ENCODE measurements at places on chromosomes 6 and 20.

GRCh38 chr6:168825226-168826077, 384.5 kb downstream of the SMOC2 start:
- no peak for DNase-seq

DNA sequence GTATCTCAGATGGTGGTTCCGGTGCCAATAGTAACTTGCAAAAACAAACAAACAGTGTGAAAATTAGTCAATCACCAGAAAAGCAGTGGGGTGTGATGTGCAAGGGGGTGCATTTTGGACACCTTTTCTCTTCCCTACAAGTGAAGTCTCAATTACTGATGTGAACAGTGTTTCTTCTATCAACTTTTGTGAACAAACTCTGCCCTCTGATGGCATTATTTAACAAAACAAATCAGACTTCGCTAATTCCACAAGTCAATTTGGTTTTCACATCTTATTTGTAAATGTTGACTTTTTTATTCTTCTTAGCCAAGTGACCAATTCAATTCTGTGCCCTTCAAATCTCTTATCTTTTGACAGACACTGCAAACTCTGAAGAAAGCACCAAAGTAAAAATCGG, 212.2 kb downstream of the UST start:
- no peak for DNase-seq

DNA sequence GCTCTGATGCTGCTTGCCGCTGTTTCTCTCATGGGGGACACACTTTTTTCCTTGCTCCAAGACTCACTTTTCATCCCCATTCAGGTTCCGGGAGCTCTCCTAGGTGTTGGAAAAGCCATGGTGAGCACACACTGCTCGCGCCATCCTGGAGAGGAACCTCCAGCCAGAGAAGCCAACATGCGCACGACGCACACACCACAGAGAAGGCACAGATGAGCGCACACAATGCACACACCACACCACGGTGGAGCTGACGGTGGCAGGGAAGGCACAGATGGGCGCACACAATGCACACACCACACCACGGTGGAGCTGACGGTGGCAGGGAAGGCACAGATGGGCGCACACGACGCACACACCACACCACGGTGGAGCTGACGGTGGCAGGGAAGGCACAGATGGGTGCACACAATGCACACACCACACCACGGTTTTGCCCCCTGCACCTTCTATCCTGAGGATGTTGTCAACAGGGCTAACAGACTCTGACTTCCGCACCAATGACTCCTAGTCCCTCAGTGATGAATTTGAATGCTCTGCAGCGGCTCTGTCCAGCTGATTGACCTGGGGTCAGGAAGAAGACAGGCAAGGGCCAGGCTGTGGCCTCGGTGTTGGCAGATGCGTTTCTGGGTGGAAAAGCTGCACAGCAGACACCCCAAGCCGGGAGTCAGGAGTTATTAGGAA, 154.7 kb downstream of the ERMARD start:
- no peak for DNase-seq

DNA sequence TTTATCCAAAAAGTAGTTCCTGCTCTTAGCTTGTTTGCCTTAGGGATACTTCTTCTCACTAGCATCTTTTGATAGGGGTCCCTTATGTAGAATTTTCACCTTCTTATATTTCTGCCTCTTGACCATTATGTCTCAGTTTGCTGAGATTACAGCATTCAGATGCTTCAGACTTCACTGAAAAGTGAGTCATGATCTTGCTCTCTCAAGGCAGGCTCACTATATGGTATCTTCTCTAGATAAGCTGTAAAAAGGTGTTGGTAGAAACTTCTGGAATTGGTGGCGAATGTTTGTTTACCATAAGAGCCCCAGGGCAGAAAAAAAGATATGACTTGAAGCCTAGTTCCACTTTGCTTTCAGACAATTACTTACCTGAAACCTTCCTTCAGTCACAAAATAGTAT, 19.7 kb downstream of the GTPBP2 start:
- no peak for DNase-seq

- DNase-seq = no peak
These were observed 396.0 kb downstream of the TBC1D32 start for GRCh38 chr6:120938164-120938875.

DNA sequence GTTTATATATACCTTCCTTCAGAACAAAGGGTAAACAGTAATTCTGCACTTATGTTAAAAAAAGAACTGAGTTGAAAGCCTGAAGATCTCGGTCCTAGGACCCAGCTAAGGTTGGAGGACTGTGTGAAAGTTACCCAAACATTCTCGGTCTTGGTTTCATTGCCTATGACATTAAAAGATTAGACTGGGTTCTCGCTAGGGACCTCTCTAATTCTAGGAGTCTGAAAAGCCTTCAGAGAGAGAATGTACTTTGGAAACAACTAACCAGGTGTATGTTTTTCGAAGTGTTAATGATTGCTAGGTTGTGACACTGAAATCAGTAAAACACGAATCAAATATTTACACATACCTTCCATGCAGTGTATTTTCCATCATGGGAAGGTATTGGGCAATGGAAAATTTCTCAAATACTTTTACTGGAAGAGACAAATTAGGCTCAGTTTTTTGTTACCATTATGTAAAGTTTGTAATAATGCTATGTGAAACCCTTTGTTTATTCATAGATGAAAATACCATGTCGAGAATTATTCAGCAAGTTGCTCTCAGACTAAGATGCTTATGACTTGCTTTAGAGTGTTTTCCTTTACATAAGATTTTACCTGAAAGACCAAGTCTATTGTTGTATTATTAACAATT, 113.7 kb upstream of the LOC128125822 start:
- DNase-seq = no peak

DNA sequence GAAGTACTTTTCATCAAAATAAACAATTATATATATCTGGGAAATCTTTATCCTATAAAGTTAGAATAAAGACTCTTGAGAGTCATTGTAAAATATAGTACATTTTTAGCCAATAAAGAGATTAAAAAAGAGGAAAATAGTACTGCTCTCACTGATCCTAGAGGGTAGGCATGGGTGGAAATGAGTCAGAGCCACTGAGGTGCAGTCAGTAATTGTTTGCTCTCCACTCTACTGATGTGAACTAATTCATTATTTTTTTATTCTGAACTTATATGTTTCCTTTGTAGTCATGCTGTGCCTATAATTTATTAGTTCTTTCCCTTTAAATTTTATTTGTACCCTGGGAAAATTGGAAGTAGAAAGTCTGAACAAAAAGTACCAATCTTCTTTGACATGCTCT, 1359.4 kb upstream of the GJE1 start:
- DNase-seq = no peak

GRCh38 chr20:33721391-33722140, 1.5 kb upstream of the PXMP4 start:
- DNase-seq = no peak

DNA sequence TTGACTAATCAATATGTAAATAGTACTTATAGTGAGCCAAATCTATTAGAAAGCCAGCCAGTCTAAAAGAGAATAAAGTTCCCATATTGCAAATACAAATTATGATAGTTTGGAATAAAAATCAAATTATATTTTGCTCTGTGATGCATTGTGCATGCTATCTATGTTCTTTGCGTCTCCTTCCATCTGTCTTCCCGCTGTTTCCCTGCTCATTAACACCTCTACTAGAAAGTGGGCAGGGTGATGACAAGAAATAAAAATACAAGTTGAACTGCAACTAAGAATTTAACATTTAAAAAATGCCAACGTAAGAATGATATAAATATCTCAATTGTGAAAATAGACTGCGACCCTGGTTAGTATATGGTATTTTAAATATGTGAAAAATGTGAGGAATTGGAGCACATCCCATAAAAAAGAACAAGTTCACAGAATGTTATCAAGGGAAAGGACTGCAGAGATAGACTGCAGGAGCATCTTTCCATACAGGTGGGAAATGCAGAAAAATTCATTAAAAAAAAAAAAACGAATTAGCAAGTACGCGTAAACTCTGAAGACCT, 157.6 kb upstream of the PDE7B start:
- DNase-seq = no peak

- DNase-seq = no peak
These were observed 106.8 kb upstream of the RIPOR2 start for GRCh38 chr6:25042536-25042935.

GRCh38 chr6:43753570-43754183, 16.3 kb upstream of the VEGFA start:
- DNase-seq = no peak

GRCh38 chr6:108348655-108349349, 53.9 kb downstream of the AFG1L start:
- no peak for DNase-seq

GRCh38 chr6:3566812-3567211, 110.0 kb upstream of the SLC22A23 start:
- no peak for DNase-seq

DNA sequence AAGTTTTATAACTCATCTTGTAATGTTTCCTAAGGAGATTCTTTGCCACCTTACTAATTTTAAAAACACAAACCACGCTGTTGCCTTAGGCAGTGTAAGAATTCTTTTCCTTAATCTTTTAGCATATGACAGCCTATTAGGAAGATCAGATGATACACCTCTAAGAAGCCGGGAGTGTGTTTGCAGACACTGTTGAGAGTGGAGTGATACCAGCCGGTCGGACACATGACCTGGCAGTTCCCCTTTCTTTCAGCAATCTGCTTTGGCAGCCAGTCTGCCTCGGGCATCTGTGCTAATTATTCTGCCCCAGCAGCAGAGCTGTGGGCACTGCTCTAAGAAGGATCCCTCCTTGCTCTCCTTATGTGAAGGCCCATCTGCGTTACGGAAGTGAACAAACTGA, 50.9 kb downstream of the PLCB4 start:
- no peak for DNase-seq

GRCh38 chr20:43375591-43375990, 82.1 kb upstream of the SRSF6 start:
- no peak for DNase-seq

GRCh38 chr20:36775826-36776225, 2.3 kb upstream of the DSN1 start:
- no peak for DNase-seq

DNA sequence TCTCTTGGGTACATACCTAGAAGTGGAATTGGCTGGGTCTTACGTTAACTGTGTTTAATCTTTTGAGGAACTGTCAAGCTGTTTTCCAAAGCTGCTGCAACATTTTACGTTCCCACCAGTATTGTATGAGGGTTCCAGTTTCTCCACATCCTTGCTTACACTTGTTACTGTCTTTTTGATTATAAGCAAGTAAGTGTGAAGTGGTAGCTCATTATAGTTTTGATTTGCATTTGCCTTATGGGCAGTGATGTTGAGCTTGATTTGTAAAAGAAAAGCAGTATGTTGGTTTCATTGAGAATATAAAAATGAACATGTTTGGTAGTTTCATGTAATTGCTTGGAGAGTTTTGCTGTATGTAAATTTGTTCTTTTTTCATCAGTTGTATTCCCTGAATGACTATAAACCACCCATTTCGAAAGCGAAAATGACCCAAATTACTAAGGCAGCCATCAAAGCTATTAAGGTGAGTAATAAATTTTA, 40.4 kb downstream of the SCAF8 start:
- DNase-seq = no peak

- no peak for DNase-seq
These were observed 42.0 kb downstream of the JARID2 start for GRCh38 chr6:15287670-15288375.

DNA sequence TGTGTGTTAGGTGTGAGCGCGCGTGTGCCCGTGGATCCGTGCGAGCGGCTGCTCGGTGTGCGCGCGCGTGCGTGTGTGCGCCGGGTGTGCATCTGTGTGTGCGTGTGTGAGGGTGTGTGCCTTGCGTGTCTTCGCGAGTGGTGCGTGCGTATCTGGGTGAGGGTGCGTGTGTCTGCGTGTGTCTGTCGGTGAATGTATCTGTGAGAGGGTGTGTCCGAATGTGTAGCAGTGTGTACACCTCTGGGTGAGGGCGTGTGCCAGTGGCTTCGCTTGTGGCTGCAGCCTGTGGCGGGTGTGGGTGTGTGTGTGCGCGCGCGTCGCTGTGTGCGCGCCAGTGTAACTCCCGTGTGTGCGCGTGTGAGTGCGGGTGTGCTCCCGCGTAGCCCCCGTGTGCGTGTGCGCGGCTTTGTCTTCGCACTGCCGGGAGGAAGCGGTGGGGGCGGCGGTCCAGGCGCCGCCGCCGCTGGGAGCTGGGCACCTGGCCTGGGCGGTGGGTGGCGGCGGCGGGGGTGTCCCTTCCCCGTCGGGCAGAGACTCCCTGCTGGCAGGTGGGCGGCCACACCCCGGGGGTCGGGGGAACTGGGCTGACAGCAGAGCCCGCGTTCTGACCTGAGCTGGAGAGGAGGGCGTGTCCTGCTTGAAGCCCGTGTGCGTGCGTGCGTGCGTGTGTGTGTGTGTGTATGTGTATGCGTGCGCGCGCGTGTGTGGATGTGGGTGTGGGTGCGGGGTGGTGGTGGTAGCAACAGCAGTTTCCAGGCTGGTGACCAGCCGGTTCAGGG, 61.3 kb upstream of the EPB41L1 start:
- no peak for DNase-seq

GRCh38 chr6:33116841-33117711, 41.3 kb downstream of the HLA-DPB1 start:
- no peak for DNase-seq

DNA sequence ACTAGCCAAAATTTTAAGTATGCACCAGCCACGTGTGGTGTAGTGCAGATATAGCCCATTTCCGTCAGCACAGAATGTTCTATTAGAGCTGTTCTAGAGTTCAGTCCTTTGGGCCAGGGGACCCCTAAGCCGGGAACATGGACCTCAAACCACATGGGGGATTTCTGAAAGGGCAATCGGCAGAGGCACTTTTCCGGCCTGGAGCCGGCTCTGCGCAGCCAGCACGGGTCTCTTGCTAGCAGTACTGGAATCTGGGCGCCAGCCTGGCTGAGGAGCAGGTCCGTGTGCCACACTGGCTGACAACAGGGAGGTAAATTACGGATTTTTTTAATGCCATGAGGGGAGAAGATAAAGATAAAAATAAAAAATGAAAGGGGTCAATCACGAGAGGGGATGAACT, 120.5 kb downstream of the SULF2 start:
- no peak for DNase-seq

DNA sequence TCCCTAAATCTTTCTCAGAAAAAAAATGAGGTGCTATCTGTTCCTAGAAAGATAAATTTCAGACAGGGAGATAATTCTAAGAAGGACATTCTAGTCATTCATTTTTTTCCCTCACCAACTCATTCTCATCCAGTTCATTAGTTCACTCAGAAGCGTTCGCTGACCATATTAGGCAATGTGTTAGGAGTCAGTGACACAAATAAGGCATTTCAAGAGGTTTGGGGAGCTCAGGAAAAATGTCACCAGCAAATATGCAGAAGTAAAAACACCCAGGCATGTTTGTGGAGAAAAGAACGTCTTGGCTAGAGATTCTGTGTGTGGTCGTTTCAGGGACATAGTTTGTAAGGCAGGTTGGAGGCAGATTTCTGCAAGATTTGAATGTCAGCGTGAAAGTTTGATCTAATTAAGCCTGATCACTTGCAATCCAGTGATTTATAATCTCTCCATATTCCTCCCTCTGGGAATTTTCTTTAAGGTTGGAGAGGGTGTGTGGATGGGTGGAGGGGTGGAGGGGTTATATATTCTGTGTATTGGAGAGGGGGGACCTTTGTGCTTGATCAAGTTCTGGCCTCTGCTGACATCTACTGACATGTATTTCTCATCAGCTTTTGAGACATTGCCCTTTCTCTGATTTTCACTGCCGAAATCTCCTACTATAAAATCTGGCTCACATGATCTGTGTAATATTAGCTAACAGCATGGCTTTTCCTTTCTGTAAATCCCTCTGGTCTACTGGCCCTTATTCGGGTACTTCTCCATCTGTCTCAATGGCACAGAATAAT, 3.6 kb downstream of the MYCT1 start:
- DNase-seq = no peak

- DNase-seq = no peak
These were observed 29.0 kb downstream of the HFE start for GRCh38 chr6:26116267-26116666.

Data from T follicular helper cell (primary cell).